Stimulated activated CD4-positive, alpha-beta T cell treated with anti-CD3 and anti-CD28 coated beads, Interleukin-15, amount 100 ng/mL, for 1 hour (primary cell): ENCODE measurements at places on chromosomes 11 and 22.

DNA sequence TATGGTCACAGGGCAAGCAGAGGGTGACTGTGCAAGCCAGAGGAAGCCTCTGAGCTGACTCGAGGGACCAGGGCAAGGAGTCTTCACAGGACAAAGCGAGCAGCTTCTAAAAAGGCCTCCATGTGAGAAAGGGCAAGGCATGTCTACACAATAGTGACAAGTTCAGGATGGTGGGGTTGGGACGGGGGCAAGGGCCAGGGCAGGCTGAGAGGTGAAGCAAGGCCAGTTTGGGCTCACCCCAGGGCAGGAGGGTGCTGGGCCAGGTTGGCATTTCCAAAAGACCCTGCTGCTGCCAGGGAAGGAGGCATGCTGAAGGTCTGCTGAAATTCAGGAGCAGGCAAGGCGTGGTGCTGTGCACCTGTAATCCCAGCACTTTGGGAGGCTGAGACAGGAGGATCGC is 12.3 kb upstream of the CABP7 start:
- DNase-seq = no peak

DNA sequence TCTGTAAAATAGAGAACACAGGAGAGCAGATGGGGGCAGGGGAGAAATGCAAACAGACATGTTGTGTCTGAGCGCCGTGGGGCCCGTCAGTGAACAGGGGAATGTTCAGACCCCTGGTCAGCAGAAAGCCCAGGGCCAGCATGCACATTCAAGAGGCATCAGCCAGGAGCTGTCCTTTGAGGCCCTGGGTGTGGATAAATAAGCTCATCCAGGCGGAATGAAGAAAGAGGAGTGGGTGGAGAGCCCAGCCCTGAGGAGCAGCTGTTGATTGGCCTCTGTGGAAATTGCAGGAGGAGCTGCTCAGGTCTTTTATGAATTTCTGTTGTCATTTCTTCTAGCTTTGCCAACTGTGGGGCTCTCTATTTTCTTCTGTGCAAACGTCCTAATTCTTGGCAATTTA is 49.7 kb upstream of the CECR2 start:
- DNase-seq = no peak

DNA sequence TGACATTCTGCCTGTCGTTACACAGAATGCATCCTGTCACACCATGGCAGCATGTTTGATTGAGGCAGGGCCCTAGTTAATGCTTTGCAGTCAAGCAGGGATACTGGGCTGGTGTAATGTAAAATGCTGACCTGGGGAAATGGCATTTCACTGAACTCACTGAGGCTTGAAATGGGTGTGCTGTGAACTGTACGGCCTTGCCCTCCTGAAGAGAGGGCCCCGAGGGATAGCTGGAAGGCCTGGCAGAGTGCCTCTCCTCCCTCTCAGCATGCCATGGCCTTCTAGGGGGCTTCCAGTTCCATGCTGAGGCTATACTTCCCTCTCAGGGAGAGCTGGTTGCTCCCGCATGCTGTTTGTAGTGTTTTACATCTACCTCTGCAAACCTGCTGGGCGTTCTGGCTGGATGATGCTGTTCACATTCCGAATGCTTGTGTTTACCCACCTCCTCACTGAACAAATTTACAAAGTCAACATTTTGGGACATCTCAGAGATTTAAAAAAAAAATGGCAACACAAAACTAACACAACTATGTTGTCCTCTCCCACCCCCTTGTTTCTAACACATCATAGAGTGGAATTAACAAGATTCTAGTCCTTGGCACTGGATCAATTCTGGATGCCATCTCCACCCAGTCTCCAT is 416.7 kb upstream of the CADM1 start:
- no peak for DNase-seq

- DNase-seq = no peak
These were observed 14.0 kb upstream of the ACR start for GRCh38 chr22:50723991-50724390.
